ENCODE measurements at places on chromosomes 2 and 18.

- DNase-seq = no peak
Observed at GRCh38 chr18:23536204-23536603, 32.9 kb downstream of the RMC1 start.

GRCh38 chr2:28687640-28688385, 63.8 kb upstream of the PPP1CB start:
- DNase-seq = no peak

DNA sequence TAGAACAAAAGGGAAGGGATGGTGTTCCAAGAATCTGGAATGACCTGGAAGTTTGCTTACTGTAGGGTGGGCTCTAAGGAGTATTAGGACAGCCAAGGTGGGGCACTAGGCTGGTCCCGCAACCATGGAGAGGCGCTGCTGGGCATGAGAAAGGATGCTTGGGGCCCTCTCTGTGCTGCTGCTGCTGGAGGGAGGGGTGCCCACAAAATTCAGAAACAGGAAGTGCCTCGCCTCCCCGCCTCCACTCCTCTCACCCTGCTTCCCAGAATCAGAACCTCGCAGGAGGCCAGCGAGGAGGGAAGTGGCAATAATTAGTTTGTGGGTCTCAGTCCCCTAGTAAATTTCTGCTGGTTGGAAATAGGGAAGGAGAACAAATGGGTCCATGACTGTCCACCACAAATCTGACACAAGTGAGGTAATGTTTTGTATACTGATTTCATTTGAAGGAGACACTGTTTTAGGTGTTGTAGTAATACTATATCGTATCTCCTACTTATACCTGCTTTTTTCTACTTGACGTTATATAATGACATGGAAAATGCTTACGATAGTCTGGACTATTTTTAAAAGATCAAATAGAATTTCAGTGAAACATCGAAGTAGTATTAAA, 7.9 kb upstream of the PDCL3 start:
- peak; percentile 15 for DNase-seq

- no peak for DNase-seq
Observed at GRCh38 chr2:215843579-215843978, 169.8 kb downstream of the MREG start.

- no peak for DNase-seq
Observed at GRCh38 chr2:211349031-211349430, 792.6 kb downstream of the CPS1 start.
